Activated effector memory CD4-positive, alpha-beta T cell treated with anti-CD3 and anti-CD28 coated beads, Interleukin-2, amount 50 U/mL, for 16 hours (primary cell): ENCODE measurements at places on chromosomes 6 and 20.

GRCh38 chr6:226516-227073 lies 65.7 kb upstream of the DUSP22 start:
- no peak for DNase-seq

- no peak for DNase-seq
These were observed 159.3 kb upstream of the PLCB4 start for GRCh38 chr20:8909596-8909995.

DNA sequence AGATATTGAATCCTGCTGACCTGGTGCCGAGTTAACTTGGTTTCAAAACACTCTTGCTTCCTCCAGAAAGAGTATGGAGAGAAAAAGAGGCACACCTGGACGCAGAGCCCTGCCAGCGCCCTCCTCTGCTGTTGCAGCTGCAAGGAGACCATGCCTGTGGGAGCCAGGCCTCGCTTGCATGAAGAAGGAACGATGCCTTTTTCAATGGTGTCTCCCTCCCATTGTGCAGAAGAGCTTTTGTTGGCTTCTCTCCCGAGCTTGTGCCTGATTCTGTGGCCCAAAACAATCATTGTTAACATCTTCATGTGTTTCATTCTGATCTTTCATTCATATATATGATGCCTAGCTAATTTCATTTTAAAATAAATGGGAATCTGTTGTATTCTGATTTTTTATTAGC lies 98.1 kb downstream of the FAM120B start:
- no peak for DNase-seq

GRCh38 chr6:23511817-23512216 lies 614.2 kb upstream of the NRSN1 start:
- no peak for DNase-seq

DNA sequence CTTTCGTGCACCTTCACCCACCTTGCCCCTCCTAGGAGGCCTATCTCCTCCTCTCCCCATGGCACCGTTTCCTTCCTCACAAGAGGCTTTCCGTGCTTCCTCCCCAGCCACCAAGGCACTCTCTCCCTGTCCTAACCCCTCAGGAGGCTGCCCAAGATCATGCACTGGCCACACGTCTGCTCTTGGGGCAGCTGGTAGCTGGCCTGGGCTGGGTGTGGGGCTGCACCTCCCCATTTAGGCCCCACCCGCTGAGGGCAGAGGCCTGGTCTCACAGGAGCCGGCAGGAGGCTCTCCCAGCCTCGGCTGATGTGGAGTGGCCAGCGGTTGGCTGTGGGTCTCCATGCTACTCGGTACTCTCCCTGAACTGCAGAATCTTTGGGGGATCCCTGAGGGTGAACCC lies 13.6 kb downstream of the NOL4L start:
- no peak for DNase-seq

- no peak for DNase-seq
These were observed 925.5 kb upstream of the SLC35B3 start for GRCh38 chr6:9360881-9361280.

- DNase-seq, result no peak
These were observed 63.1 kb downstream of the ASCC3 start for GRCh38 chr6:100818066-100818465.

DNA sequence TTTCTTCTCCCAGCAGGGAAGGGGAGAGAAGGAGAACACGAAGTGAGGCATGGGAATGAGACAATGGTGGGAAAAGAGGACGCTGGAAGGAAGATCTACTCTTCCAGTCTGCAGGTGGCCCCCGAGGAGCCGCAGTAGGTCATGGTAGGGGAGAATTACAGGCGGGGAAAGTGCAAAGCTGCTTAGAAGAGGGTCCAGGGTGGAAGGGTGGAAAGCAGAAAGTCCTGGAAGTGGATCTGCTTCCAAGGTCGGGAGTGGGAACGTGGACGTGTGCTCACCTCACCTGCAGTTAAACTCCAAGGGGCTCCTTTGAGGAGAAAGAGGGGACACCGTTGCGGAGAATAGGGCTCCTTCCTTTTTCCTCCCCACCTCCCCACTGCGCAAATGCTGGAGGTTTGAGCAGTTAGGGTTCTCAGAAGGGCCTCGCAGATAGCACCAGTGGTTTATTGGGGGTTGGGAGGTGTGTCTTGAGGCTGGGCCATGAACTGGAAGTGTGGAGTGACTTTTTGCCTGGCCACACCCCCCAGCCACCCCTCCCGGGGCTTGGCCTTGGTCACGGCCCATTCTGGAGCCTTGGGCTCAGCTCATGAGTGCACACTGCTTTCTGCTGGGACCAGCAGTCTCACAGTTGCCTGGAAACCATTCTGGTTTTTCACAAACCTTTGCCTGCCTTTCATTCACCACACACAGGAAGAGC lies 100.4 kb upstream of the MLN start:
- DNase-seq, result peak; percentile 83

DNA sequence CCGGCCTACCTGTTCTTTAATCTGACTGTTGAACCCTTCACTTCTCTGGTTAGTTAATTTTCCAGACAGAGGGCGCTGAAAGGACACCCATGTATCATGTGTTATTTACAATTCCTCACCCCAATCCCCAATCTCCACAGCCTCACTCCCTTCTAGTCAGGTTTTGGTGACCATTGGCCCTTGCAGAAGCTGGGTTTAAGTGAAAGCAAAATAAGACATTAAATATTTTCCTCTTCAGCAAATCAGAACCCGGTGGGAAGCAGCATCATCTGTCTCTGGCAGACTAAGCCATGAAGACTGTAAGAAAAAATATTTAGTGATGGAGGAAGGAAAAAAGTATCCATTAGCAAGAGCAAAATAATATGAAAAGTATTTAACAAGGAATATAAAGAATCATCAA lies 9.4 kb upstream of the HLA-DQA1 start:
- DNase-seq, result peak; percentile 66

GRCh38 chr20:16654858-16655535 lies 74.8 kb upstream of the SNRPB2 start:
- DNase-seq, result no peak

DNA sequence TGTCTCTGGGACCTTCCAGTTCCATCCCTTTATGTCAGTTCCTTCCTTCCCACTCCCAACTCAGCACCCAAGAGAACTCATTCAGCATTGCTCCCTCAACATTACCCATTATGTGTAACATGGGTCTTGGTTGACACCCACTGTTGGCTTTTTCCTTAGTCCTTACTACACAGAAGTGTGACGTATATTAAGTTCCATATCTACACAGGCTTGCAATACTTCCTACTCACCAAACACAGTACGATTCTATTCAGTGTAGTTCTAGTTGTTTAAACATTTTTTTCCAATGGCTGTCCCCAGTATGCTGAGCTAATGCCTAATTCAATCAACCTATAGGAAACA lies 37.7 kb downstream of the ARHGAP18 start:
- DNase-seq, result no peak

- no peak for DNase-seq
These were observed 155.3 kb downstream of the DHX35 start for GRCh38 chr20:39117491-39117890.

GRCh38 chr6:130973521-130974277 lies 89.3 kb downstream of the EPB41L2 start:
- DNase-seq, result no peak

DNA sequence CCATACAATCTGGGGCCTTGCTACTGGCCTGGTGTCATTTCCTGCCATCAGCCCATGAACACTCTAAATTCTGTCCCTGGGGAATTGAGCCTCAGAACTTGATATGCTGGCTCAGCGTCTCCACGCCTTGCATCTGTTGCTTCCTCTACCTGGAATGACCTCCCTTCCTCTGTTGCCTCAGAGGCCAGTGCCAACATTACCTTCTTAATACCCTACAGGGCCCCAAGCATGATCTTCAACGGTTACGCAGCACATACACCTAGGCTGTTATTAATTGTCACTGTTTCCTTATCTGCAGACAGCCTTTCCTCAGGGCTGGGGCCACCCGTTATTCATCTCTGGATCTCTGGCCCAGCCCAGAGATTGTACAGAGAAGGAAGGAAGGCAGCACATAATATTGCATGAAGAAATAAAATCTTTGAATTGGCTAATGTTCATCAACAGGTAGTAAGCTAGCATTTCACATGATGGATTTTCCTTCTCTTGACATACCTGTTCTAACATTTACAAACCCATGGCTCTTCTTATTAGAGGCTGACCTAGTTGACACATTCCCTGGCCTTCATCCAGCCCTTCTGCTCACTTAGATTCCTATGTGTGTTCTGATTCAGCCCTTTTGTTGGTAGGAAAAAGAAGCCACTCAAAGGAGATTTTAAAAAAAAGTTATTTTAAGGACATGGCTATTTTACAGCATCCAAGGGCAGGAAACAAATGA lies 8.4 kb upstream of the RNF182 start:
- no peak for DNase-seq

DNA sequence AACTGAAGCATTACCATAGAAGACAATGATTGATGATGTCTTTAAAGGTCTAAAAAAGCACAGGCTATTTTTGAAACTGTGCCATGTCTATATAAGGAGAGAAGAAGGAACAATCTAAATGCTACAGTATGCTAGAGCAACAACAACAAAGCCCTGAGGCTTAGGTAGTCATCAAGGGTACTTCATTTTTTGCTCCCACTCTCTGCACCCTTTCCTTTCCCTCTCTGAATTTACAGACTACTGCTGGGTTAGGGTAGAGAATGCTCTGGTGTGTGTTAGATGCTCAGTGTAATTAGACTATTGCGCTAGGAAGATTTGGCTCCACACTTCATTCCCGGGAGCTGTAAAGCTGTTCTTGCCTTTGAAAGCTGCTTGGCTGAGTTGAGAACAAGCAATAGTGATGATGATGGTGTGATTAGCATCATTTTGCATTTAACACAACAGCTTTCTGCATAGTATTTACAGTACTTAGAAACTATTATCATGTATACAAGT lies 1262.5 kb upstream of the CITED2 start:
- no peak for DNase-seq

- DNase-seq, result no peak
These were observed 18.8 kb upstream of the TINAG start for GRCh38 chr6:54289426-54289825.

- DNase-seq, result peak; percentile 86
These were observed 2.1 kb upstream of the COL20A1 start for GRCh38 chr20:63290677-63291472.

DNA sequence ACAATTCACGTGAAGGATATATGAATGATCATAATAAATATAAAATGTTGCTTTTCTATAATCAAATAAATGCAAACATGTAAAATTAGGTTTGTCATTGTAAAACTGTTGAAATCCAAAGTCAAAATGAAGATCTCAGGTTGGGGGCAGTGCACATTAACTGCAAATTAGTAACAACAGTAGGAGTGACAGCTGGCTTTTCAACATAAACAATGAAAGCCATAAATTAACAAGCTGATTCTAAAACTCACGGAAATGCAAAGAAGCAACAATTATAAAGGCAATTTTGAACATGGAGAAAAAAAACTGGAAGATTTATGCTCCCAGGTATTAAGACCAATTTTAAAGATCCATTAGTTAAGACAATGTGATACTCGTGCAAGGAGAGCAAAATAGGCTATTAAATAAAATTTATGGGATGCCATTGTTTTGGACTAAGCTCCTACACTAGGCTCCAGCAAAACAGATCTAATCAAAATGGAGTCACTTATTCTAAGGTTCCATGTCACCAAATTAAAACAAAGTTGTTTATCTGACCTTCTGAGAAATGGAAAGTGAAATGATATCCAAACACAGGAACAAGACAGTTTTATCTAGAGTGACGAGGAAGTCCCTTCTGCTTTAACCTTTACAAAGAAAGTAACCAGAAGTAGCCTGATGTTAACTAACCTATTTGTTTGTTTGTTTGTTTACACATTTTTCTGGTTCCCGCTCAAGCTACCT lies 770.8 kb downstream of the EPHA7 start:
- DNase-seq, result no peak

DNA sequence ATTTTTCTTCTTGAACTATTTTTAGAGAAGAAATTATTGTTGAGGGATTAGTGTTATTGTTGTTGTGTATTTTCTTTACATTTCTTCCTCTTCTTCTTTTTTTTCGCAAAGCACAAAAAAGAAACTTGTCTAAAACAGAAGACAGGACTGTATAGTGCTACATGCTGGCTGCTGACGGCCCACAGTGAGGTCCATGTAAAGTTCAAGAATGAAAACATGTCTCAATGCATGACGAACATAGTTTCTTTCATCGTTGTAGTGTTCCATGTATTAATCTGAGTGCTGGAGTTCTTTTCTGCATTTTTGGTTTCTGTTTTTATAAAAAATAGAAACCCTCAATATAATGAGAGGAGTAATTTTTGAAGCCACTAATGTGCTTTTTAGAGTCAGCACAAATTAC lies 462.9 kb upstream of the MARCKS start:
- no peak for DNase-seq

- DNase-seq, result no peak
These were observed 8.1 kb downstream of the LYRM2 start for GRCh38 chr6:89630488-89630887.

DNA sequence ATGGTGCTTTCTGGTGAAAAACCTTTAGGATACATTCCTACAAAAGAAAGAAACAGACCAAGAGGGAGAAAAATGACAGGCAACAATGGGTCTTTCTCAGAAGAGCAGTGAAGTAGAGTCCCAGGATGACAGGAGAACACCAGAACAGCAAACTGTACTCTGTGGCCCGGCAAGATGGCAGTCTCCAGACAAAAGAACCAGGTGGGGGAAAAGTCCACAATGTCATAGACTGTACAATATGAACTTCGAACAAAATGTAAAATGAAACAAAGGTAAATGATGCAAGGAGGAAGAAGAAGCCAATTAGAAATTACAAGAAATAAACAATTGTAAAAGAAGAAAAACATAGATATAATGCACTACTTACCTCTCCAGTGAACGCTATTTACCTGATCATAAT lies 23.2 kb upstream of the HSF2 start:
- no peak for DNase-seq

GRCh38 chr20:44650771-44651433 lies 597 bp downstream of the ADA start:
- peak; percentile 79 for DNase-seq

GRCh38 chr20:1392443-1392692 lies 486 bp downstream of the FKBP1A start:
- DNase-seq, result no peak

GRCh38 chr20:32312718-32313424 lies 35.4 kb downstream of the KIF3B start:
- DNase-seq, result no peak
